ENCODE measurements at places on chromosomes 12 and 14. TPM values are rescaled to one million over a fixed set of nuclear protein-coding genes. Genes with fewer than 3 reads are reported as not detected.

GPRC5A gene
- total RNA-seq: 5.0 TPM

ESRRB gene
- total RNA-seq: not detected

DHRS2 gene
- 0.38 TPM for total RNA-seq

RPL10L gene
- not detected for total RNA-seq

OR10G3 gene
- not detected for total RNA-seq

SYCP3 gene
- total RNA-seq: 0.67 TPM

RAB2B gene
- total RNA-seq: 41.5 TPM

IRAK4 gene
- 17.6 TPM for total RNA-seq

EDDM3A gene
- not detected for total RNA-seq

GPR162 gene
- 3.4 TPM for total RNA-seq

GLI1 gene
- total RNA-seq: not detected

TAS2R19 gene
- total RNA-seq: 5.5 TPM

LMNTD1 gene
- total RNA-seq: 0.29 TPM

FAM181A gene
- total RNA-seq: not detected

CYP46A1 gene
- not detected for total RNA-seq

PACS2 gene
- total RNA-seq: 99.9 TPM

RPS26 gene
- 807 TPM for total RNA-seq

GLIPR1L1 gene
- not detected for total RNA-seq

ERP27 gene
- 0.33 TPM for total RNA-seq

SDS gene
- total RNA-seq: not detected

AVPR1A gene
- total RNA-seq: not detected

C1S gene
- 0.48 TPM for total RNA-seq

WNT1 gene
- total RNA-seq: not detected

OR6C75 gene
- not detected for total RNA-seq

LYZ gene
- not detected for total RNA-seq

CFAP54 gene
- total RNA-seq: 15.0 TPM

SOAT2 gene
- total RNA-seq: not detected

ATP23 gene
- total RNA-seq: 5.1 TPM
